ENCODE measurements at places on chromosomes 13 and 19.

DNA sequence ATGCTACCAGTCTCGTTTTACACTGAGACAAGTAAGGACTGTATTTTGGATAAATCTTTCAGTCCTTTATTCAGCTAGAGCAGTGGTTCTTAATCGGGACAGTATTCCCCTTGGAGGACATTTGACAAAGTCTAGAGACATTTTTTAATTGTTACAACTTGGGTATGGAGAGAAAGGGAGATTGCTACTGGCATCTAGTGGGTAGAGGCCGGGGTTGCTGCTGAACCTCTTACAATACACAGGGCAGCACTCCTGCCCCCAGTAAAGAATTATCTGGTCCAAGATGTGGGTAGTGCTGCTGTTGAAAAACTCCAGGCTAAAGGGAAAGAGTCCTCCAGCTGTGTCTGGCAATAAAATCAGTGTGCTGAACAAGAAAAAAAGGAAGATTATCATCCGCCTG, 334.8 kb downstream of the SLC7A1 start:
- DNase-seq: no peak

DNA sequence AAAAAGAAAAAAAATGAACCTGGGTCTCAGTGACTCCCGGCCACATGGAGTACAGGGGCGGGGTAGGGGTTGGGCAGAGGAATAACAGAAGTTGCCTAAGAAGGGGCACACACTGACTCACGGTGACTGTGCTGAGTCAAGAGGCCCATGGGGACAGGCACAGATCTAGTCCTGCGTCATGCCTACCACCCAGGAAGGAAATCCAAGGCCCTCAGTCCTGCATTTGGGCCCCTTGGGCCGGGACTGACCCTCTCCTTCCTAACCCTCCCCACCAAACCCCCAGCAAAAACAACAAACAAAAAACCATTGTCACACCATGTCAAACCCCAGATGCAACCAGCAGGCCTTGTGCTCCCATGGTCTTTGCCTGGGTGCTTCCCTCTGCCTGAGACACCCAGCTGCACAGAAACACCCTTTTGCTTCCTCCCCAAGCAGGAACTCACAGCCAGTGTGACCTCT, 9.6 kb upstream of the NOTCH3 start:
- DNase-seq: no peak

DNA sequence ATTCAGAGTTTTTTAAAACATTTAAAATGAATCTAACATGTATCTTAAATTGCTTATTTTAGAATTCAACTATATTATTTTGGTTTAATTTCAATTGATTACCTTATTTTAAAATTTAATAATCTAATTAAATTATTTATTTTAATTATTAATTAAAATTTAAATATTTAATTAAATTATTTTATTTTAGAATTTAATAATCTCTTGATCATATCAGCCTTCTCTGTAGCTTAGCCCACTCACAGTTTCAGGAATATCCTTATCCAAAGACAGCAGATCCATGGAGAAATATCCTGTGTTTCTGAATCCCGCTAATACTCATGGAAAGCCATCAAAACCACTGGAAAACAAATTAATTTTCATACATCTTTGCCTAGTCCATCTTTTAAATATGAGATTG, 1669.2 kb downstream of the PCDH9 start:
- DNase-seq: no peak

DNA sequence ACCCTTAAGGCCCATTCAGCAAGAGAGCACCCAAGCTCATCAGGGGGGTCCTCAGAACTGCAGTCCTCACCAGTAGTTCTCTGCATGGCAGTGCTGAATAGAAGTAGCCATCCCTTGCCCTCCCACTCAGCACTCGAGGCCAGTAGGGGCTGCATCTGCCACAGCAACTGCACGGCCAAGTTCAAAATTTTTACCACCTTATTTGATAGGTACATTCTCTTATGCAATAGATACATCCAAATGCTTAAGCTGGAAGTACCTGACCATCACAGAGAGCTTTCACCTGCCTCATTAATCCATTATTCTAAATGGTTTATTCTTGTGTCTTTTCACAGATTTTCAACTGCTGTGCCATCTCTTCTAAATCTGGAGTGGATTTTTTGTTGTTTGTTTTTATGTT, 1307.4 kb downstream of the SLITRK5 start:
- DNase-seq: no peak

DNA sequence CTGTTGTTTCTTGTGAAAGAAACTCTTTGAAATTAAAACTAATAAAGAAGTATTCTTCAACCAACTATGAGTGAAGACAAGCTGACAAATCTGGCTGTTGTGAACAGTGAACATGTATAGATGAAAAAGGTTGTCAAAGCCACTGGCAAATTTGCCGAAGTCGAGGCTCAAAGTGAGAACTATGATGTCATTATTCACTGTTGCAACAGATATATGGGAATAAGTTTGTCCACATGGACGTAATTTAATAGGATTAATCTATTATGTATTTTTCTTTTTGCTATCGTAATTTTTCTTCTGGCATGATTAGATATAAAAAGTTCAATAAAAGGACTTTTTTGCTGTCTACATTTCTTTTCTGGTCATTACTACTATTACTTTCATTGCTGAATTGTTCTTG, 223.2 kb upstream of the ZNF507 start:
- no peak for DNase-seq

- DNase-seq: peak; percentile 60
Observed at GRCh38 chr19:29404951-29405727, 120.7 kb upstream of the VSTM2B start.

DNA sequence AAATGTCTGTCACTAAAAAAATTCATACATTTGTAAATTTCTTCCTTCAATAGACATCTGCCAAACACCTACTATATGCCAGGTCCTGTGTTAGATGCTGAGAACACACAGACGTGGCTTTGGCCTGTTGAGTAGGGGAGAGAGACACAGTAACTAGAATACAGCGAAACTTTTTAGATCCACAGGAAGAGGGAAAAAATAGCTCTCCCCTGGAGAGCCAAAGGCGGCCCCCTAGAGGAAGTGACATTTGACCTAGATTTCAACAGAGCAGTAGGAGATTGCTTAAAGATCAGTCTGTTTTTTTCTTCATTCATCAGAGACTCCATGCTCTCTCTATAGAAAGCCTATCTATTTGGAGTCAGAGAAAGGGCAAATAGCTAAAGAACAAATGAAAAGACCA, 11.3 kb downstream of the LCP1 start:
- DNase-seq: no peak

GRCh38 chr13:51995677-51996551, 15.3 kb downstream of the ATP7B start:
- DNase-seq: peak; percentile 61

DNA sequence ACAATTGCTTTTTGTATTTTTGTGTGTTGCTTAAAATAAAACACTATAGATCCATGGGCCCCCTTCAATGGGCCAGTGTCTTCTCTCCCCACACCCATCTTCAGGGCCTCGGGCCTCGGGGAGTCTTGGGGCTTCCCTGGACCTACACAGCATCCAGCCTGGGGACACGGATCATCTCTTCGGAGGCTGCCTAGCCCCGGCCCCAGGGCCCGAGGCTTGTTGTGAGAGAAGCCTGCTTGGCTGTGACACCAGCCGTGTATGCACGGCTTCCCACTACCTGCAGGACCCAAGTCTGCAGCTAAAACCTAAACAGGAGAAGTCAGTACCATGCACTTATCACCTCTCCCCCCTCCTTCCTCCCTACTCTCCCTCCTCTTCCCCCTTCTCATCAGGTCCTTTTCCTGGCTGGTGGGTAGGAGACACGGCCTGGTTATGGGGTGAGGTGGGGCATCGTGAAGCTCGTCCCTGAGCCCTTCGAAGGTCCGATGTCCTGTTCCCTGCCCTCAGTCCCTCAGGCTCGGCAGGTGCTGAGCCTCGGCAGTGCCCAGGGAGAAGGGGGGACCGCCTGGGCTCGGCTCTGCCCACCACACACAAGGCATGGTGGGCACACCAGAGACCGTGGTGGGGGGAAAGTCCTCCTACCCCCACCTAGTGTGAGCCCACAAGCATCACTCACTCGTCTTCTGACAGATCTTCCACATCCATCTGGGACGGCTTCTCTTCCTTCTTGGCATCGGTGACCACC, 9.5 kb downstream of the C13orf46 start:
- no peak for DNase-seq

DNA sequence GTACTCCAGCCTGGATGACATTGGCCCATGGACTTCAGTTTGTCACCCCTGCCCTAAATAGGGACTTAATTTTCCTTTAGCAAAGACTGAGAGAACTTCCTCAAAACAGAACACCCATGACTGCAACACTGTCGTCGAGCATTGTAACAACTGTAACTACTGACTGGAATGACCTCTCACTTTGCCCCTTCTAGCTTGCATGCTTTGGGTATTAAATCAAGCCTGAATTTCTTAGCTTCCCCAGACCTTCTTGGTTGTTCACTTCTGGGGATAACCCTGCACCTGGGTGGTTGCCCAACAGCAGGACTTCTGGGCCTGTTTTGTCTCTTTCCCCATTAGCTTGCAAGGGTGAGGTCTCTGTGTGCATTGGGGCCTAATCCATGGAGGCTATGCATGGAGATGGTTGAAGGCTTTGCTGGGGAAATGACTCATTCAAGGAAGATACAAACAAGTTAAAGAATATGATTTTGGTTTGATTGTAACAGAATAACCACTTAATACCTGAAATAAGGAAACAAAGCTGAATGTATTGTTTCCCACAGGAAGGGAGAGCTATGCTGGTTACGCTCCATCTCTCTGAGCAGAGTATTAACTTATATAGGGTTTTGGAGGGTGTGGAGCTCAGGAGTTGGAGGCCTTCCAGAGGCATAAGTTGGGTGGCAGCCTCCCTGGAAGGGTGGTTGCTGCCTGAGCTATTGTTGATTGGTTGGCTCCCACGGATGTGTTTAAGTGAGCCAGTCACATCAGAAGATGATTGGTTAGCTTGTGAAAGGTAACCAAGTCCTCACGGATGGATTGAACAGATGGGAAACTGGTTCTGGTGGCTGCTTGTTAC, 34.7 kb upstream of the UBAC2 start:
- no peak for DNase-seq

DNA sequence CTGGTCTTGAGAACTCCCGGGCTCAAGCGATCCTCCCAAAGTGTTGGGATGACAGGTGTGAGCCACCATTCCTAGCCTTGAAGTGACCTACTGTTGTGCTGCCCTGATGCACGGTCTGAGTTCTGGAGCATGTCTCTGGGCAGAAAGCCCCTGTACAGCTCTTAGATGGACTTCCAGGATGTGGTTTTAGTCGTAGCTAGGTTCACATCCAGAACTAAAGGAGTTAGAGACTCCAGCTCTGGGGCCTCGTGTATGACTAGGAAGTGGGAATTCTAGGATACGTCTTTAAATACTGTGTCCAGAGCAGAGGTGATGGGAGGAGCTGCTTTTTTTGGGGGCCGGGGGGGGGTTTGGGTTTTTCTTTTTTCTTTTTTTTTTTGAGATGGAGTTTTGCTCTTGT, 12.2 kb downstream of the UPF1 start:
- DNase-seq: no peak

GRCh38 chr13:73934215-73934641, 200.0 kb downstream of the KLF12 start:
- DNase-seq: no peak
